ENCODE measurements at places on chromosomes 1 and 21.

DNA sequence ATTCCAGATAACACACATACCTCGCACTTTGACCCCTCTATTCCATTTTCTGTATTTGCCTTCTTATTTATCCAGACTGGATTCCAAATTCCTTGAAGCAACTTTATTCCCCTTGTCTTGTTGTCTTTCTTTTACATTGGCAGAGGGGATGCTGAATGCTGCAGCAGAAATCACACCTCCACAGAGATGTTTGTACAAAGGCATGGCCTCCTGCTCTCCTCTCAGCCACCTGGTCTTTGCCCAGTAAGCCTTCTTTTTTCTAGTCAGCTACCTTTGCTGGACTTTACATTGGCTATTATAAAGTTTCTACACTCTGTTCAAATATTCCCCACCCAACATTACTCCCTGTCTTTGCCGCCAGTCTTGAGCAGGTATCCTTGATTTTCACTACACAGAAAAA, 75.1 kb downstream of the LAMC1 start:
- DNase-seq: no peak

- no peak for DNase-seq
Observed at GRCh38 chr1:89603651-89604413, 29.1 kb upstream of the LRRC8C start.

GRCh38 chr1:174872615-174873058, 127.1 kb upstream of the CACYBP start:
- no peak for DNase-seq

GRCh38 chr1:212452323-212453155, 19.8 kb downstream of the NENF start:
- DNase-seq: no peak

- DNase-seq: no peak
Observed at GRCh38 chr1:16208270-16208987, 4.0 kb downstream of the ARHGEF19 start.

DNA sequence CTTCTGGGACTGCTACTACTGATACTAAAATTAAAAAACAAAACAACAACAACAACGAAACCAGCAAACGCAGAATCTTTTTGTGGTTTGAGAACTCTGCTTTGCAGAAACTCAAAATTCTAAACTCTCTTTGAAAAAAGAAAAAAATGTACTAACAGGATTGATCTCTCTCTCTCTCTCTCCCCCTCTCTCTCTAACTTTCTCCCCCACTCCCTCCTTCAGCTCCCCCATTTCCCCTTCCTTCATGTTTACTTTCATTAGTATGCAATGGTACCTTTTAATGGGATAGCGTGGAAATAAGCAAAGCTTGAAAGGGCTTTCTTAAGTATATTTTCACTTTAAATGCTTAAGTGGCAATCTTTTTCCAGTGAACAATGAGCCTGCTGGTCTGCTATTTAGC, 562.6 kb upstream of the ADGRL2 start:
- DNase-seq: no peak

- no peak for DNase-seq
Observed at GRCh38 chr1:5974631-5975030, 17.6 kb downstream of the NPHP4 start.

GRCh38 chr1:177255411-177255810, 84.7 kb downstream of the BRINP2 start:
- no peak for DNase-seq

- no peak for DNase-seq
Observed at GRCh38 chr1:5822266-5822665, 170.0 kb downstream of the NPHP4 start.

DNA sequence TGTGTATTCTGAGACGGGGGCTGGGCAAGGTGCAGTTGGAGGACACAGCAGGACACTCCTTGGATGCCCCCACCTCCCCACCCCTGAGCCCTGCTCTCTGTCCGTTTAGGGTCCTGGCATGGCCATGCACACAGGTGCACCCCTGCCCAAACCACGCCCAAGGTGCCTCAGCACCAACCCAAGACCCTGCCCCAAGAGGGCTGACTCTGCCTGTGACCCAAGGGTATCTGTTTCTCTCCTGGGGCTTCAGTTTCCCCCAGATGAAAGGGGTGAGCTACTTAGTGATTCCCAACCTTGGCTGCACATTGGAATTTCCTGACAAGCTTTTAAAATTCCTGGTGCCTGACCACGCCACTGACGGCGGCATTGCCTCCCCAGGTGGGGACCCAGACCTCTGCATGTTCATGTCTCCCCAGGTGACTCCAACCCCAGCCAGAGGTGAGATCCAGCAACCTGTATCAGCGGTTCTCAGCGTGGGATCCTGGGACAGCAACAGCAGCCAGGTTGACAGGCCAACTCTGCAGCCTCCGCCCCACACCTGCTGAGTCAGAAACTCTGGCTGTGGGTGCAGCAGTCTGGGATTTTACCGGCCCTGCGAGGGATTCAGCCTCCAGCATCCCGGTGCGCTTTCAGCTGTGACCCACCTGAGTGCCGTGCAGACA, 483.4 kb downstream of the NPHP4 start:
- DNase-seq: no peak

- DNase-seq: no peak
Observed at GRCh38 chr1:59653968-59654367, 160.8 kb upstream of the HOOK1 start.

DNA sequence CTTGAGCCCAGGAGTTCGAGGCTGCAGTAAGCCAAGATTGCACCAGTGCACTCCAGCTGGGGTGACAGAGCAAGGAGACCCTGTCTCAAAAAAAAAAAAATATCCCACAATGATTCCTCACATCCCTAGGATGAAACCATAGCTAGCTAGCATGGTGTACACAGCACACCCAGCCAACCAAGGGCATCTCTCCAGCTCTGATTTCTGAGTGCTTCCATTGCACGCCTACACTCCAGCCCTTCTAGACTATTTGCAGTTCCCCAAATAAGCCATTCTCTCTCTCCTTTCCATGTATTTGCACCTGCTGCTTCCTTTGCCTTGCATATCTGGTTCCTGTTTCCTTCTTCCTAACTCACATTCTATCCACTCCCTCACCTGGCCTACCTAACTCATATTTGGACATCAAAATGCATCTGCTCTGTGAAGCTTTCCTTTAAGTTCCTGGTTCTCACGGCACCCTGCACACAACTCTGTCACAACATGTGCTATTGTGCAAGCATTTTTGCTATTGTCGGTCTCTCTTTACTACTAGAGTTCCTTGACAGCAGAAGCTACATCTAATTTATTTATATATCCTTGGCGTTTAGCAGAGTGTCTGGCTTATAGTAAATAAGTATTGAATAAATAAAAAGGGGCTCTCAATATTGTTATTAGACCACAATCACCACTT, 2.4 kb upstream of the ELAPOR1 start:
- DNase-seq: no peak

Data from D341Med (cell line).